Activated CD4-positive, alpha-beta T cell treated with anti-CD3 and anti-CD28 coated beads for 24 hours (primary cell): ENCODE measurements at places on chromosomes 6 and 20.
A peak's percentile ranks its signal among the peaks of the same experiment; 100 is the strongest.

DNA sequence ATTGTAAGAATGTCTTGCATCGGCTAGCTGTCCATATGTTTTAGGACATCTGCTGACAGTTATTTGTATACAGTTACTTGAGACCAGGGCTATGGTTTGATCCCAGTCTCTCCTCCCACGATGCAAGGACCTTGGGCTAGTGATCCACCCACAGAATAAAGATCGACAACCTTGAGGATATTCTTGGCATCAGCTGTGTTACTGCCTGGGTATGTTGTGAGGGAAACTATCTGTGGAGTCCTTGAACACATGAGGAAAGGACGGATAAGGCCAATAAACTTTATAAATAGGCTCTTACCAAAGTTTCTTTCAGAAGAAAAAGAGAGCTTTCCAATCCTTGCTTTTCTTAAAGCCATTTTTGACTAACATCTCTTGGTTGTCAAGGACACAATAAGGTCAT, 70.8 kb upstream of the HEY2 start:
- DNase-seq = no peak

GRCh38 chr6:90169374-90169773, 127.3 kb downstream of the BACH2 start:
- no peak for DNase-seq

DNA sequence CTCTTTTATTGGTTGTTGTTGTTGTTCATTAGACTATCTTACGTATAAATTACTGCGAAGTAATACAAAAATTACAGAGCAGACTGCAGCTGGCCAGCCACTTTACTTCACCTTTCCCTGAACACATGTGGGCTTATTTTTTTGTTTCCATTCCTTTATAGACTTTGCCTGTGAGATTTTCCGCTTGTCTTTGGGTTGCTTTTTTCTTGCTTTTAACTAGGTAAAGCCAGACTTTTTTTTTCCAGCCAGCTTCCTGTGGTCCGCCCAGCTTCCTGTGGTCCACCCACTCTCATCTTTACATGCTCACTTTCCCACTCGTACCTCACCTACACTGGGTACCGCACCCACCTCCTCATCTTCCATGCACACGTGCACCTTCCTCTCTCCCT, 79.0 kb downstream of the IPCEF1 start:
- DNase-seq = no peak

DNA sequence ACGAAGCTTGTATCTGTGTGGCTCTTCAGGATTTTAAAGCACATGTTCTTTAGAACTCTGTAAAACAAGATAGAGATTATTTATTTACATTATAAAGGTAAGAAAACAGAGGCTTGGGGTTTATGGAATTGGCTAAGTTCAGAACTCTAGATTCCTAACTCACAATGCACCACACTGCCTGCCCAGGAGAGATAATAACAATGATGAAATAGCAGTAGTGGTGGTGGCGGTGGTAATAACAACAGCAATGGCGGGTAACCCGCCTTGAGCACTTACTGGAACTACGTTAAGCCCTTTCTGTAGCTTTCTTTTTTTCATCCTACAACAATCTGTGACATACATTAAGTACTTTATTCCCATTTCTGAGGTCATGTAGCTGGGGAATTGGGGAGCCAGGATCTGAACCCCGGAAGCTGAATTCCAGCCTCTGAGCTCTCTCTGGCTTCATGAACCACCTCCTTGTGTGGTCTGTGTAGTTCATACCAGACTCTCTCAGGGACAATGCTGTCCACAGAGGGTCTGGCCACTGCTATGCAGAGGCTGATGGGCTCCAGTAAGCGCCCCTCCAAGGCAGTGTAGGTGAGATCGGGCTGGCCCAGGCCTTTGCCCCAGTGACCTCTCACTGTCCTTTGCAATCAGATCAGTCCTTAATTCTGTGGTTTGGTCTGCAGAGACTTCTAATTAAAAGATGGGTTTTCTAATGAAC, 260.9 kb downstream of the SLC24A3 start:
- no peak for DNase-seq

DNA sequence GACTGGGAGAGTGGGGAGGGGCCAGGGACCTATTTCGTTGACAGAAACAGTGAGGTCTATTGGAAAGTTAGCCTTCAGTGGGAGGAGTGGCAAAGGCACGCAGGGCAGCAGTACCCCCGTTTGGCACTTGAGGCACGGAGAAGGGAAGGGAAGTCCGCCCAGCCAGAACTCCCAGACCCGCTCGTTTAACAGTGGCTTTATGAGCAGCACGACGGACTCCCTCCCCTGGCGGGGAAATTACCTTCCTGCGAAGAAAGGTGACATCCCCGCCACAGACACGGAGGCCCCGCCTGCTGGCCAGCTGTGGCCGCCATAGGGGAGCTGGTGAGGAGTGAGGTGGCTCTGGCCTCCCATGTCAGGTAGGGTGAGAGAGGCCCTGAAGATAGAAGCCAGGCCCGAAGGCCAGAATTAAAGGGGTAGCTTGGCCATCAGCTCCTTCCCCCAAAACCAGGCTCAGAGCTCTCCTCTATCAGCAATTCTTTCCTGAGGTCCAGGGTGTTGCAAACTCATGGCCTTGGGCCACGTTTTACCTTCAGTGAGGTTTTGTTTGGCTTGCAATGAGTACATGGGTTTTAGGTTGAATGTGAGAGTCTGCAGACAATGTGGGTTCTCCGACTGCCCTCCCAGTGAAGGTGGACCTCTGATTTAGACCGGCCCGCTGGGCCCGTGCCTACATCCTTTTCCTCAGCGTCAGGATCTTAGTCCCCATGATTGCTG, 123.7 kb downstream of the MRPL14 start:
- DNase-seq = no peak

- no peak for DNase-seq
These were observed 476 bp upstream of the CLIC5 start for GRCh38 chr6:46016063-46016608.

- no peak for DNase-seq
These were observed 101.4 kb downstream of the LRRC1 start for GRCh38 chr6:53896196-53896595.

DNA sequence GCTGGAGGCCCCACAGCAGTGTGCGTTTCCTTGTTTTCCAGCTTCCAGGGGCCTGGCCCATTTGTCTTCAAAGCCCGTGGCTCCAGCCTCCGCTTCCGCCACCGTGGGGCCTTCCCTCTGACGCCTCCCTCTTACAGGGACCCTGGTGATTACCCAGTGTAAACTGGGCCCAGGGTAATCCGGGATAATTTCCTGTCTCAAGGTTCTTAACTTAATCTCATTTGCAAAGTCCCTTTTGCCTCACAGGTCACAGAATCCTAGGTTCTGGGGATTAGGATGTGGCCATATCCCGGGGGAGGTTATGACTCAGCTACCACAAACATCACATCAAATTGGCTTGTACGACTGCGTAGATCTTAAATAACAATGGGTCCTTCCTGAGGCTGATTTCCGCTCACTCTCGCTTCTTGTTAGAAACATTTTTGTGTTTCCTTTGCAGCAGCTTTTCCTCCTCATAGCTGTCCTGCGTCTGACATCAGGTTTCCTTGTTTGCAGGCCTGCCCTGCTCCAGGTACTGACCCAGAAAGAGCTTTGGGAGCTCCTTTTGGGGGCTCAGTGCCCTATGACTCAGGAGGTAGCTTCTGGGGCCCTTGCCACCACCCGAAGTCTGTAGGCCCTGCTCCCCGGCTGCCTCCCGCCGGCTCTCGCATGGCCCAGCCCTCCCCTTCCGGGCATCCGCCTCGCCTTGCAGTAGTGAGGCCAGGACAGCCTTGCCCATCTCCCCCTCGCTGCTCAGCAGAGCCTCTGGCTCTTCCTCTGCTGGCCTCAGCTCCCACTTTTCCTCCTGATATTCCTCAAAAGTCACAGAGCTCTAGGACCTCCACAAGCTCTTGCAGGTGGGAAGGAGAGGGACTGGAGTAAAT, 100.5 kb downstream of the ERMARD start:
- DNase-seq = no peak

DNA sequence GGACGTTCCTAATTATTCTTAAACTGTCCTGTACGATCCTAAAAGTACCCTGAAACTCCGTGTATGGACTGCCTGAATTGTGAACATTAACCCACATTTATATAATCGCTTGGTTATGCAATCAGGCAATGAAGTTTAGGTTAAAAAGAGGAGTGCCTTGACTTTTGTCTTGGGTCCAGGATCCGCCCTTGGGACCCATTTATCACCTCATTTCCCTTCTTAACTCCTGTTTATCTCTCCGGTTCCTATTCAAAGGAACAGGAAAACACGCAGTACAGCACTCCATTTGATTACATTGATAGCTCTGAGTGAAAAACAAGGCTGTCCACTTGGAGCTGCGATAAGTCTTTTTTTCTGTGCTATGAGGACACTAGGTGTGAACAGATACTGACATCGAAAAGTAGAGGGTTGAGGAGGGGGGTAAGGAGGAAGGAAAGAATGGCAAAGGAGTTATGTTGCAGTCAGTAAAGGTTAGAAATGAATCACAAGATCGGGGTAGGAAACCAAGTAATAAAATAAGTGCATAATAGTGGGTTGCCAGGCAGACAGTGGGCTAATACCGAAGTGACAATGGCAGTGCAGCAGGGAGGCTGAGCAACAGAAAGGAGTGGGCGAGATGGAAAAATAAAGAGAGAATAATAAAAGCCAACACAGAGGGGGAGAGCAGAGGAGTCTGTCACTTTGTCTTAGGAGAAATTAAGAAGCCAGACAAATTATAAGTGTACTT, 15.9 kb upstream of the PCK1 start:
- no peak for DNase-seq

DNA sequence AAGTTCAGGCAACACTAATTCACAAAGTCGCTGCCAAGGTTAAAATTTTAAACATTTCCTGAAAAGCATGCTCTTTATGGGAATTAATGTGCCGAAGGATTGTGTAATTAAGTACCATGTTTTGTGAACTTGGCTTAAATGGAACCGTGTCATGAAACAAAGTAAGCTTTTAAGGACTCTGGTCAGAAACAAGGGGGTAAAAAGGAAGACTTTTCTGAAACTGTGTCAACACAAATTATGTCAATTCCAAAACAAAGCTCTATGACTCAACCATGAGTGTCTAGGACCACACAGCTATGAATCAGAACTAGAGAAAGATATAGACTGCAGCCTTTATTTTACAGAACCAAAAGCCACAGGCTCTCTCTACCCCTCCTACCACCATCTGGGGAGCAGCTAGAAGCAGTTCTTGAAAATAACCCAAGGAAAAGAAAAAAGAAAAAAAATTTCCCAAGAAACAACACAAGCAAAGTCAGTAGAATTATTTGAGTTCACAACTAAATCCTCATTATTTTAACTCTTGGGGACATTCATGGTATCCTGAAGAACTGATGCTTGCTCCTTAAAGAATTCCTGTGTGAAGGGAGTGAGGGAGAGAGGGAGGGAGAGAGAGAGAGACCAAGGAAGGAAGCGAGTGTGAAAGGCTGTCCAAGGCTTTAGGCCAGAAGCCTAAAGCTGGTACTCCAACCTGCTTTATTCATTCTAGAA, 81.9 kb downstream of the ZMYND8 start:
- peak; percentile 6 for DNase-seq

GRCh38 chr20:33859751-33860150, 48.6 kb downstream of the CHMP4B start:
- DNase-seq = no peak

GRCh38 chr20:17969884-17970409, 1.1 kb downstream of the MGME1 start:
- DNase-seq = no peak

- no peak for DNase-seq
These were observed 1274.2 kb upstream of the GJE1 start for GRCh38 chr6:140858381-140858971.

DNA sequence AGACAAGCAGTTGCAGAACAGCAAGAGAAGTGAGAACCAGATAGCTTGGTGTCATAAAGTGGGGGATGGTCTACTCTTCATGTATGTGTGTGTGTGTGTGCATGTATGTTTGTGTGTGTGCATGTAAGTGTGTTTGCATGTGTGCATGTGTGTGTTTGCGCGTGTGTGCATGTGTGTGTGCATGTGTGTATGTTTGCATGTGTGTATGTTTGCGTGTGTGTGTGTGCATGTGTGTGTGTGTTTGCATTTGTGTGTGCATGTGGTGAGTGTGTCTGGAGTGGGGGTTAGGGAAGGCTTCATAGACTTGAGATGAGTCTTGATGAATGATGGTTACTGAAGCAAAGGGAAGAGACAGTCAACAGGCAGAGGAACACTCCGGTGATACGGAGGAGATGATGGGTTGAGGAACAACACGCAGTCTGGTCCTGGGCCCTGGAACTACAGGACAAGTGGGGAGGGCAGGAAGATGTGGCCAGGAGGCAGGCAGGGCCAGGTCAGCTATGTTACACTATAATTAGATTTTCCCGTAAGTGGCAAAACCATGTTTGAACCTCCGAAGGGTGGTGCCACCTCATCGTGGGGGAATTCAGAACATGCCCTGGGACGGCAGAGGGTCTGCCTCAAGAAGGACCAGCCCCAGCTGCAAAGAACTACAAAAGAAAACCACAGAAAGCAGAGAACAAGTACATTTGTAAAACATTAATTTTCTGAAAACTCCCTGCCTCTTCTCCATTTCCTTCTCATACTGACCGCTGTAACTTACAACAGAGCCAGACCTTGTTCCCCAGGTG, 38.7 kb upstream of the PDE10A start:
- no peak for DNase-seq

- DNase-seq = no peak
These were observed 162.3 kb downstream of the UTRN start for GRCh38 chr6:144447472-144447871.

DNA sequence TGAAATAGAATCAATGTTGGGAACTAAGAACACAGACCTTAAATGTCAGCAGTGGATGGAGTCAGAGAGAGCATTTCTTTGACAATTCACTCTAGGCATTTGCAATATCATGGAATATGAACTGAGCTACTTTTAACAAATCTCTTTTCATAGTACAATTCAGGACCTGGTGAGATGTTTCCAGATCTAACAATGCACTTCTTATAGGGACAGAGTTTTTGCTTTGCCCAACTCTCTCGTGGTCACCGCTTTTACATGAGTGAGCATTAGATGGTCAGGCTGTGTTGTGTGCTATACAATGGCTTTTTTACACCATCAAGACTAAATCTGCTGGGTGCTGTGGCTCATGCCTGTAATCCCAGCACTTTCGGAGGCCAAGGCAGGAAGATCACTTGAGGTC, 233.6 kb downstream of the ATXN1 start:
- DNase-seq = no peak

- no peak for DNase-seq
These were observed 323.9 kb downstream of the GJA1 start for GRCh38 chr6:121759370-121759769.

DNA sequence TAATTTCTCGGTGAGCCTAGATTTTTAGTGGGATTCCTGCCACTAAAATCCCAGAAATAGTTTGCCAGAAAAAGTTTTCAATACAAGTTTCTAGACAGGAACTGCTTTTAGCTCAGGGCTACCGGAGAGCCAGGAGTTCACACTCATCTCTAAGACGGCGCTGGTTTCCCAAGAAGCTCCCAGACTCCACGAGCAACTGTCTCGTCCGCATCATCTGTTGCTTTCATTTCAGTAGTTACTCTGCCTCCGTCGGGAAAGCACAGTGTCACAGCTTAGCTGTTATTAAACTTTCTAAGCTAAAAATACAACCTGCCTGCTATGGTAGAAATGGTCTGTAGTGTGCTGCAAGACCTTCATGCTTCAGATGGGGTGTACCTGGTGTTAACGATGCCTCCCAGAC, 197.3 kb upstream of the SNX9 start:
- no peak for DNase-seq

- DNase-seq = no peak
These were observed 17.6 kb upstream of the L3MBTL3 start for GRCh38 chr6:130000526-130001421.
